ENCODE measurements at places on chromosomes 6 and 20.

DNA sequence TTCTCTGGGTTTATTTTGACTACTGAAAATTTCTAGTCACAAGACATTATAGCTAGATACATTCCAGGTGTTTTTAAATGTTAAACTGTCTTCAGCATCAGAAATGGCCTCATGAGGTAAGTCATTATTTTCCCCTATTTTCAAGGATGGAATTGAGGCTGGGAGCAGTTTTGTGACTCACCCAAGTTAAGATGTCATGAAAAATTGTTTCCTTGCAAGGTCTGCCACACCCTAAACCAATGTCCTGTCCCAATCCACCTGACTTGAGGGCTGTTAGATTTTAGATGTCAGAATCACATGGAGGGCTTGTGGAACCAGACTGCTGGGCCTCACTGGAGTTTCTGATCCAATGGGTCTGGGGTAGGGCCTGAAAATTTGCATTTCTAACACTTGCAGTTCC, 16.9 kb downstream of the SLC22A3 start:
- DNase-seq, result no peak

DNA sequence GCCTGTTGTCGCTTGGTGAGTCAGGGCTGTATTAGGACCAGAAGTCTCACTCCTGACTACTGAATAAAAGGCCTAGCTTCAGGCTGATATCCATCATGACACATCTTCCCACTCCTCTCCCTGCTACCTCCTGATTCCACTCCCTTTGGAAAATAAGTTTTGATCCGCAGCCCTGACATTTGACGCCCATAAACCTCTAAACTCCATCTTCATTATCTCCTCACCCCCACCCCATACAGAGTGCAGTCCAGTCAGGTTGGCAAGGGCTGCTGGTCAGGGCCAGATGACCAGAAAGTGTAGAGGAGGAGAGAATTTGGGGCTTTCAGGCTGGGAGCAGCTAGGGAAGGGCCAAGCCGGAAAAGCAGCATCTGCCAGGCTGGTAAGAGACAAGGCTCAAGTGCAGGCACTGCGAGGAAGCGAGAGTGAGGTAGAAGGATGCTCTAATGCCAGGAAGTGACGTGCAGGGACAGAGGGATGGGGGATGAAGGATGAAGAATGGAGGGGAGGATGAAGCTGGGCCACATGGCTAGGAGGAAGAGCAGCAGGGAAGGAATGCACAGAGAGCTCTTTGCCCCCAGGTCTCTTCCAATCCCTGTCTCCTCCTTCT, 1.2 kb downstream of the GGT7 start:
- no peak for DNase-seq

GRCh38 chr6:132272776-132273175, 128.5 kb downstream of the MOXD1 start:
- no peak for DNase-seq

GRCh38 chr20:62964700-62965099, 12.2 kb downstream of the SLC17A9 start:
- DNase-seq, result no peak

DNA sequence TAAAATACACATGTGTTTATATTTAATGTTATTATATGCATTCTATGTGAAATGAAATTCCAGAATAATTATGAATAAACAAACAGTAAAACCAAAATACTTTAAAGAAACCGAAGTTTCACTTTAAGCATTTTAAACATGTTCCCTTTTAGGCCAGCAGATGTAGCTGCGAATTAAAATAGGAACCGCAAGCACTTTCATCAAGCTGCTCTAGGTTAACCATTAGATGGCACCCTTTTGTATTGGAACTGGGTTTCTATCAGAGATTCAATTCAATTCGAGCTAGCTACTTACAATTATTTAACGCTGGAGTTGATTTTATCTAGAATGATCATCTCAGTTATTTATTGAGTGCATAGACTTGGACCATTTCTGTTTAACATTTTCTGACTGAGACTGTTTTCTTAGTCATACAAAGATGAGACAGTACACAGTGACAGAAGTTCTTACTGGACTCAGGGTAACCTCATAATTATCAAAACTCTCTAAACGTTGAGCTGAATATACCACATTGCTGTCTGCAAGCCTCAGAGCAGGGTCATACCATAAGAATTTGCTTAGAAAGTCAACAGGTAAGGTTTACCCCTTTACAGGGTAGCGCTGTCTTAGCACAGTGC, 8.5 kb downstream of the TMEM242 start:
- DNase-seq, result no peak

- DNase-seq, result no peak
These were observed 47.5 kb downstream of the CHMP4B start for GRCh38 chr20:33858666-33859065.

DNA sequence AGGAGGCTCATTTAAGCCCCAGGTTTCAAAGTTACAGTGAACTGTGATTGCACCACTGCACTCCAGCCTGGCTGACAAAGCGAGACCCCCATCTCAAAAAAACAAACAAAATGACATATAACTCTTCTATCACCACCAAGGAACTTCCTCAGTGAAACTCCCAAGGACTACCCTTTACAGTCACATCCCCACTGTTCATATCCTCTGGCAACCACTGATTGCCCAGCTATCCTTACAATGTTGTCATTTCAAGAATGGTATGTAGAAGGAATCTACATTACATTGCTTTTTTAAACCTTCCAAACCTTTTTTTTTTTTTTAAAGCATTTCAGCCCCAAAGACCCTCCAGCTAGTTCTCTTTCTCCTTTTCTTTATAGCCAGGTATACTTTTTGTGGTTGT, 123.1 kb upstream of the CARMIL1 start:
- no peak for DNase-seq

- no peak for DNase-seq
These were observed 59.2 kb downstream of the LAMP5 start for GRCh38 chr20:9573335-9574151.

DNA sequence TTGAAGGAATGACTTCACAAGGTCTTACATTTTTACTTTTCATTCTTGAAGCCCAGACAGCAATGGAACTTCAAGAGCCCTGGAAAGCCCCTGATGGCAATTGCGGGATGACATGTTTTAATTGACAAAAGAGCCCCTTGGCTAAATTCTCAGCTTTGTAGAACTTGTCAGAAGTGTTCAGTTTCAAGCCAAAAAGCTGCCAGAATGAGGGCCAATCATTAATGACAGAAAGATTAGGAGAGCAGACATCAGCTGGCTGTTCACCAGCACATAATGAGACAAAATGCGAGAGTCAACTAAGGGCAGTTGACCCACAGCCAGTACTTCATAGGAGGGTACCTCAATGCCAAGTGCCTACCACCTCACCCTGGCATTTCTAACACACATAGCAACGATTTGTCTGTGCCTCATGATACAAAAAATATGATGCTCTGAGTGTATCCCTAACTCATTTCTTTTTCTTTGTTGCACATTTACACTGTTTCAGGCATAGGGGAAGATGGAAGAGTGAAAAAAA, 243.1 kb downstream of the MYLK4 start:
- no peak for DNase-seq

GRCh38 chr6:116244284-116244683, 9.6 kb downstream of the TSPYL4 start:
- peak; percentile 40 for DNase-seq

GRCh38 chr6:52154381-52154780, 31.8 kb upstream of the IL17A start:
- no peak for DNase-seq

- no peak for DNase-seq
These were observed 21.6 kb downstream of the CNKSR3 start for GRCh38 chr6:154488802-154489437.

- DNase-seq, result no peak
These were observed 187.7 kb upstream of the MYLIP start for GRCh38 chr6:15941168-15941567.

DNA sequence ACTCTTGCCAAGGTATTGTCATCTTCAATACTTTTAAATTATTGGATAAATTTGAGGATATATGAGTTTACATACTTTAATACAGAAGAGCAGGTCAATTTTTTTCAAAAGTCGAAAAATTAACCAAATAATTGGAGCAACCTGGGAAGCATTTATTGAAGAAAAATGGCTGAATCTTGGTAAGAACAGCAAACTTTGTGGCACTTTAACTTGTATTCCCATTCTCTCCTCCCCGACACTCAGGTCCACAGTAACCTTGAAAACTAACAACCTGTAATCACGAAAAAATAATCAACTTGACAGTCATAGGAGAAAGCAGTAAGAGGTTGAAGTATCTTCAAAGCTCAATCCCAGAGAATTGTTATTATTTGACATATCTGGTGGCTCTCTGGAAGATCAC, 55.6 kb downstream of the THEMIS start:
- no peak for DNase-seq

DNA sequence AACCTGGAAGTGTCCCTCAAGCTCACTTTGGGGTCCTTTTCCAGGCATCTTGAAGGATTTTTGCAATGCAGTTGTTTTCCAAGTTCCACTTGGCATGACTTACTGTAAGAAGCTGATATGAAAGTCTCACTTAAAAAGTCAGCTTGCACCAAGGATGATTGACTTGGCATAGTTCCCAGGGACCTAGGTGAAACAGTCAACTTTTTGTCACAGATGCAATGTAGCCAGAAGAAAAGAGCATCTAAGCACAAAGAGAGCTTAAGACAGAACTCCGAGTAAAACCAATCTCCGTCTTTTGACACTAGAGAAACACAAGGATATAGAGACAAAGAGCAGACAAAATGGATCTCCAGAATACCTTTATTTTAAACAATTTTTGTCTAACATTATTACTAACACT, 2.6 kb upstream of the ZSCAN12 start:
- no peak for DNase-seq

Measured in NCI-H345 (cell line).